ENCODE measurements at places on chromosomes 11 and 22.
A peak's percentile ranks its signal among the peaks of the same experiment; 100 is the strongest.

- DNase-seq = no peak
These were observed 99.2 kb downstream of the VPREB1 start for GRCh38 chr22:22343581-22344296.

GRCh38 chr22:29861672-29862297 is 21.2 kb upstream of the MTMR3 start:
- DNase-seq = no peak

DNA sequence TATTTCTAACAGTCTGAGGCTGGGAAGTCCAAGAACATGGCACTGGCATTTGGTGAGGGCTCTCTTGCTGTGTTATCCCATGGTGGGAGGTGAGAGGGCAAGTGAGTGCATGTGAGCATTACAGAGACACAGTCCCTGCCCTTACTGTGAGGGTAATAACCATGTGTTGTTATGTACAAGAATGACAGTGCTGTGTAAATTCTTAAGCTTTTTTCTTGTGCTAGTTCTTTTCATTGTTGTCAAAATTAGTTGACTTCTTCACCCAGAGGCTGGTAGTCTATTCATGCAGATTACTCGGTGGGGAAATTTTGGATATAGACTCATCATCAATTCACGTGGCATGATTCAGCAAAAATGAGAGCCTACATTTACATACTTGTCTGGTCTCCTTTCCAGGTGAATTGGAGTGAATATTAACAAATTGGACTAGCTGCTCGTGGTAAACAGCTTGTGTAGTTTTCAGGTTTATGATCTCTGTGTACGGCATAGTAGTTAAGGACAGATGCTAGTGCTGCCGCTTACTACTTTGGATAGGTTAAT is 49.3 kb downstream of the ATXN10 start:
- DNase-seq = no peak

DNA sequence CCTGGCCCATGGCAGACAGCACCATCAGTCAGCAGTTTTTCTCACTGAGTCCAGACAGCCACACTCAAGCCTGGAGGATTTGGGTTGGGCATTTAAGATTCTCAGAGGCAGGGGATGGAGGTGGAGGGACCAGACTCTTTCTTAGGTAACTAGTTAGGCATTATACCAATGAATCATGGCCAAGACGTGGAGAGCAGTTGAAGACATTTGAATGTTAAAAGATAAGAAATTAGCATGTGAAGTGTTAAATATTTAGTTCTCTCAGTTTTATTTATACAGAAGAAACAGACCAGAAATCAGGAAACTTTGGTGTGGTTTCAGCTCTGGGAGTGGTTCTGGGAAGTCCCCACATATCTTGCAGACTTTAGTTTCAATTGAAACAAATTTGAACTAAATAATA is 9.9 kb downstream of the GTF2H1 start:
- no peak for DNase-seq

DNA sequence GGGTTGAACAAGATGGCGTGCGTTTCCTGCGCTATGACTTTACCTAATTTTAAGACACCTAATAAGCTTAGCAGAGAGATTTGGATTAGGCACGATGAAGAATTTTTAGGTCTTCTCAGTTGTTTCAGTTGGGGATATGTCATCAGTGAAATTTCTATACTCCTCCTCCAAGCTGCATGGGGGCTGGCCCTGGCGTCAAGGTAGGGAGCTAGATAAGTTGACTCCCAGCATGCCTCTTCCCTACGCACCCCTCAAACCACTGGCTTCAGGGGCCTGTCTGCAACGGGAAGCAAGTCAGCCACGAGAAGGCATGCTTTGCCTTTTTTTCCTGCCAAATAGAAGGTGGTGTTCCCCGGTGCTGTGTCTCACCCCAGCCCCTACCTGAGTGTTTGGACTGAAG is 13.3 kb downstream of the DGAT2 start:
- no peak for DNase-seq

GRCh38 chr22:33105501-33105911 is 47.3 kb upstream of the SYN3 start:
- DNase-seq = peak; percentile 17

DNA sequence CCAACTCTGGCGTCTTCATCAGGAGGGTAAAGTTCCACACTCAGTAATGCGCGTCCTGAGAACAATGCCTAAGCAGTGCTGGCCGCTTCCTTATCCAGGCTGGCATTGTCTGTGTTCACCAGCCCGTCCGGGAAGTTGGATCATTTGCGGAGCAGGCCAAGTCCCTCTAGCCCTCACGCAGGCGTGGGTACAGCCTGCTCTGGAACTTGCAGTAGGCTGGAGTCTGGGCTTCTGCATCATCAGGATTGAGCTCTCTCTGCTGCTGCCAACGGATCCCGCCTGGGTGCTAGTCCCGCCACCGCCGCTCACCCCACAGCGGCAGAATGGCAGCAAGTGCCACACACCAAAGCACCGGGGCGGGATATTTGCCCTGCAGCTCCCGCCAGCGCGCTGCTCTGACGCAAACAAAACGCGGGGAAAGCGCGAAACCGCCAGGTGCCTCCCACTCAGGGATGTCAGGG is 29.0 kb downstream of the GLYATL1 start:
- no peak for DNase-seq

GRCh38 chr22:29112121-29112520 is 39.3 kb downstream of the KREMEN1 start:
- DNase-seq = no peak

GRCh38 chr11:34251589-34251980 is 106.2 kb downstream of the ABTB2 start:
- peak; percentile 38 for DNase-seq

- DNase-seq = no peak
These were observed 260.6 kb downstream of the CNTN5 start for GRCh38 chr11:99281331-99281730.

- no peak for DNase-seq
These were observed 189.9 kb downstream of the BCR start for GRCh38 chr22:23370251-23370650.

GRCh38 chr22:24335496-24335895 is 64.9 kb downstream of the SPECC1L start:
- no peak for DNase-seq

- no peak for DNase-seq
These were observed 36.0 kb downstream of the ZBTB44 start for GRCh38 chr11:130278745-130279144.

DNA sequence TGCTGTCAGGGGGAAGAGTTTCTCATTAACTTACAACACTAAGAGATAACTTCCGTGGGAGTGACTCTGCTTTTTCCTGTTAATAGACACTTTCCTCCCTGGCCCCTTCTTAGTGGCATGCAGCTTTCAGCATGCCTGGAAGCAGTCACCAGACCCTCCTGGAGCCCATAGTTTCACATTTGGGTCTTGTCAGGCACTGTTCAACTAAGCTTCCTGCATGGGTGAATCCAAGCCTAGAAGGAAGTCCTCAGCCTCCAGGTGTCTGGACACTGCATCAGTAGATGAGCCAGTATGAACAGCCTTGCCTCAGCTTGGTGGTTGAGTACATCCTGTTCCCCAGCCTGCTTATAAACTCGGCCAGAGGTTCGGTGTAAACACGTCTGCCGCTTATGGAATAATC is 68.1 kb downstream of the PPP6R3 start:
- no peak for DNase-seq

GRCh38 chr11:38252620-38253019 is 1654.6 kb upstream of the RAG2 start:
- DNase-seq = peak; percentile 7

- DNase-seq = no peak
These were observed 97.5 kb upstream of the CCDC179 start for GRCh38 chr11:22957786-22958185.

- no peak for DNase-seq
These were observed at the start of gene WT1 for GRCh38 chr11:32435511-32435941. Gene WT1 (minus strand): TSS chr11:32435539.

DNA sequence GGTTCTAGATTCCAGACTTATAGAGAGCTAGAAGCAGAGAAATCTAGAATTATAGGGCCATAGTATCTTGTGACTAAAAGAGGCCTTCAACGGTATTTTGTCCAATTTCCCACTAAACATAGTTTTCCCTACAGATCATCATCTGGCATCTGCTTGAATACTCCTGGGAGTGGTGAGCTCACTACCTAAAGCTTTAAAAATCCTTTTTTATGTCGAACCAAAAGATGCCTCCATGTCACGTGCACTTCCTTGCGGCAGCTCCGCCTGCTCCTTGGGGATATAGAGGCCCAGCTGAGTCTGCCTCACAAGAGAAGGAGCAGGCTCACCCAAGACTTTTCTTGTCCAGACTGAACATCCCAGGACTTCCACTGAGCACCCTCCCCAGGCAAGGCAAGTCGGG is 4.3 kb upstream of the MB start:
- peak; percentile 34 for DNase-seq

DNA sequence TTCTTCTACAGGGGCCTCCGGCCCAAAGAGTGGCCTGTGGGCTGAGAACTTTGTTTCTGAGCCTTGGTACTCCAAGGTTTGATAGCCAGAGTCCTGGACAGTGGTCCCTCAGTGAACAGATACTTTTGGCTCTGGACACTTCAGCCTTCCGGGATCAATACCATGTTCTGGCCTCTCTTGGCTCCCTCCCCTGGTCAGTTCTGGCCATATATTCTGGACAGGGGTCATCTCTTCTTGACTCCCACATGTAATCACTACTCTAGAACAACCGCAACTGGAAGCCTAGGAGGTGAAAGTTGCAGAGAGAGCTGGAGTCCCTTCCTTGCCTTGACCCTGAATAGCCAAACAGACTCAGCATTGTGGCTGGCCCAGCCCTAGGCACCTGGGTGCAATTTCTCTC is 2.3 kb downstream of the RTN4RL2 start:
- no peak for DNase-seq
